ENCODE measurements at places on chromosomes 3 and 15. TPM values are rescaled to one million over a fixed set of nuclear protein-coding genes. Genes with fewer than 3 reads are reported as not detected.

The ADAMTS9 gene
- total RNA-seq, result not detected

The GPR149 gene
- not detected for total RNA-seq

The EPHA3 gene
- total RNA-seq, result not detected

The HEMK1 gene
- total RNA-seq, result 82.6 TPM

- H3K36me3 ChIP-seq, result no peaks in the 10 kb centered on the region
- H3K4me1 ChIP-seq, result no peaks in the 10 kb centered on the region
- DNase-seq, result no peak
- no peak overlapping the region for H3K4me3 ChIP-seq
Observed at GRCh38 chr3:140013220-140013619, 78.2 kb downstream of the CLSTN2 start.

GRCh38 chr3:25821746-25822573 is 32.1 kb downstream of the OXSM start:
- peaks cover 12% of the 10 kb centered on the region for H3K4me1 ChIP-seq
- DNase-seq, result no peak
- no peak overlapping the region for H3K4me3 ChIP-seq
- no peak overlapping the region for H3K27ac ChIP-seq
- no peaks in the 10 kb centered on the region for H3K36me3 ChIP-seq
- peaks cover 2% of the 10 kb centered on the region for H3K27me3 ChIP-seq

GRCh38 chr3:148990236-148990635 is 1.1 kb upstream of the GYG1 start:
- no peaks in the 10 kb centered on the region for H3K27me3 ChIP-seq
- H3K27ac ChIP-seq, result peak overlapping the region; percentile 77
- DNase-seq, result peak; percentile 24
- H3K4me1 ChIP-seq, result peaks cover 30% of the 10 kb centered on the region

GRCh38 chr3:127784865-127785710 is 37.2 kb downstream of the MGLL start:
- no peak overlapping the region for H3K4me3 ChIP-seq
- no peaks in the 10 kb centered on the region for H3K4me1 ChIP-seq
- no peak overlapping the region for H3K27ac ChIP-seq
- H3K27me3 ChIP-seq, result peaks cover under 1% of the 10 kb centered on the region
- DNase-seq, result no peak

DNA sequence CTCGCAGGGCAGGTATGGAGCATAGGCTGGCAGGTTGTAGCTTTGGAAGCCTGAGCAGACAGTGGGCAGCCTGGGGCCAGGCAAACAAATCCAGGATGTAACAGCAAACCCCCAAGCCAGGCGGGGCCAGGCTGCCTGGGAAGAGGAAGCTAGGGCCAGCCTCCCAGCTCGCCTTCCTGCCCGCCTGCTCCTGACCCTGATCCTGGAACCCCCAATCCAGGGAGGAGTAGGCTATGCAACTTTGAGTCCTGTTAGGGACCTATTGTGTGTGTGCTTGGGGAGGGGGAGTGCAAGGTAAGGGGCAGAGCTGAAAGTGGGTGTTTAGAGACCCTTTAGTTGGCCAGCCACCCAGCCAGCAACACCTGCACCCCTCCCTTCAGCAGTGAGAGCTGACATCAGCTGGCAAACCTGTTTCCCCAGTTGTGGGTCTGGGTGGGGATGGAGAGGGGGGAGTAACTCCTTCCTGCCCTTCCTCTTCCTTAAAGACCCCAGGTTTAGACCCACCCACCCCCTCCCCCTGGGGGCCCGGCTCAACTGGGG is 2.5 kb downstream of the NBEAL2 start:
- DNase-seq, result no peak
- H3K4me1 ChIP-seq, result peaks cover 67% of the 10 kb centered on the region
- no peak overlapping the region for H3K4me3 ChIP-seq
- H3K27ac ChIP-seq, result peak overlapping the region; percentile 23

- DNase-seq, result no peak
- no peaks in the 10 kb centered on the region for H3K4me1 ChIP-seq
- H3K36me3 ChIP-seq, result no peaks in the 10 kb centered on the region
- no peak overlapping the region for H3K4me3 ChIP-seq
- H3K27me3 ChIP-seq, result no peaks in the 10 kb centered on the region
Observed at GRCh38 chr3:117450026-117450425, 740.4 kb downstream of the TUSC7 start.

- no peak overlapping the region for H3K4me3 ChIP-seq
- peak; percentile 48 for DNase-seq
- H3K36me3 ChIP-seq, result peaks cover 3% of the 10 kb centered on the region
- peaks cover 76% of the 10 kb centered on the region for H3K4me1 ChIP-seq
- H3K27me3 ChIP-seq, result no peaks in the 10 kb centered on the region
Observed at GRCh38 chr3:141373768-141374526, 5.6 kb downstream of the ZBTB38 start.

GRCh38 chr3:107062787-107063186 is 314.5 kb upstream of the CCDC54 start:
- H3K4me1 ChIP-seq, result peaks cover 11% of the 10 kb centered on the region
- H3K27me3 ChIP-seq, result peaks cover 11% of the 10 kb centered on the region
- no peak overlapping the region for H3K27ac ChIP-seq
- DNase-seq, result no peak
- H3K36me3 ChIP-seq, result no peaks in the 10 kb centered on the region

Measured in activated CD4-positive, alpha-beta memory T cell treated with anti-CD3 and anti-CD28 coated beads for 36 hours (primary cell).